CD4-positive, alpha-beta T cell treated with Interleukin-15 for 4 hours (primary cell): ENCODE measurements at places on chromosomes 12 and 14.

DNA sequence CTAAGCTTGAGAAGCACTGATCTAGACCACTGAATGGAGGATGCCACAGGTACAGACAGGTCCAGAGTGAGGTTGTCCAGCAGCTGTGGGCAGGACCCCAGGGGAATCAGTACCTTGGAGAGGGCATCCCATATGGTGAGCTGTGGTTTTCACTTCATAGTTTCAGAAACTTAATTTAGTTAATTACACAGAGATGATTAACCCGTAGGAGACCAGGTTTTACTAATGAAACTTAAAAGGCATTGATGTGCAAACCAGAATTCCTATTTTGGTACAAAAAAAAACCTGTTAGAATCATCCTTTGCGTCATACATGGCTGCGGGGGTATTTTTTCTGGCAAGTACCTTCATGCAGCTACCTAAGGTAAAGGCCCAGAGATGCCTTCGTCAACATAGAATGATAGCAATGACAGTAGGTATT, 159.3 kb downstream of the DACT1 start:
- DNase-seq, result no peak

GRCh38 chr14:54715239-54715638, 148.3 kb downstream of the SAMD4A start:
- DNase-seq, result no peak

DNA sequence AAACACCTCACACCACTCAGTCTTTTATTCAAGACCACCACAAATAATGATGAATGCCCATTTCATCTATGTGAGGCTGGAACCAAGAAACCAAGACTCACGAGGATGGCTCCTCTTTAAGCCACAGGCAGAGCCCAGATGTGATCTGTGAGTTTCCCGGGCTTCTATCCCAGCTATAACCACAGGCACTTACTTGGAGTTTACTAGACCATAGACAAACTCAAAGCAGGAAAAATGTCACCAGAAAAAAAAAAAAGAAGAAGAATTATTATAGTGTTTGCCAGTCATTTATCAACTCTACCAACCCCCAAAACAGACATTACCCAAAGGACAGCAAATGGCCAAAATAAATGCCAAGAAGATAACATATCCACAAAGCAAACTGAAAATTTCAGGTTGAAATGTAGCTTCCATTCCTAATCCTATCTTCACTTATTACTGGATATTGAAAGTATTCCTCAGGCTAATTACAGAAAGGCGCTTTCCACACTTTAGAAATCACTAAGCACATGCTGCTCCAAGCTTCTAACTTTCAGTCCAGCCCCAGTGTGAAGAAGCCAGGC, 44.7 kb downstream of the ZFYVE1 start:
- no peak for DNase-seq

DNA sequence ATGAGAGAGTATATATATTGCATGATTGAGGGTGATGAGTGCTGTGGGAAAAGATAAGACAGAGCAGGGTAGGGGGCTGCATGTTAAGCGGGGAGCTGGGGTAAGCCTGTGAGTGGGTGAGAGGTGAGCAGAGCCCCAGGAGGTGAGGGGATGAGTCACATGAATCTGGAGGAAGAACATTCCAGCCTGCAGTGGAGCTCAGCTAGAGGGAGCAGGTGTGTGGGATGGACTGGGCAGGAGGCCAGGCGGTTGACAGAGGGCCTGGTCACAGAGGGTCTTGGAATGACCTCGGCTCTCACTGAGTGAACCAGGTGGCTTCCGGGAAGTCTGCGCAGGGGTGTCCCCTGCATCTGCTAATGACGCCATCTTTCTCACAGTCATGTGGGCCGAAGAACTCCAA, 44.4 kb downstream of the GIT2 start:
- DNase-seq, result no peak

- DNase-seq, result no peak
Measured at GRCh38 chr14:95520346-95520745, 3.9 kb upstream of the SYNE3 start.

DNA sequence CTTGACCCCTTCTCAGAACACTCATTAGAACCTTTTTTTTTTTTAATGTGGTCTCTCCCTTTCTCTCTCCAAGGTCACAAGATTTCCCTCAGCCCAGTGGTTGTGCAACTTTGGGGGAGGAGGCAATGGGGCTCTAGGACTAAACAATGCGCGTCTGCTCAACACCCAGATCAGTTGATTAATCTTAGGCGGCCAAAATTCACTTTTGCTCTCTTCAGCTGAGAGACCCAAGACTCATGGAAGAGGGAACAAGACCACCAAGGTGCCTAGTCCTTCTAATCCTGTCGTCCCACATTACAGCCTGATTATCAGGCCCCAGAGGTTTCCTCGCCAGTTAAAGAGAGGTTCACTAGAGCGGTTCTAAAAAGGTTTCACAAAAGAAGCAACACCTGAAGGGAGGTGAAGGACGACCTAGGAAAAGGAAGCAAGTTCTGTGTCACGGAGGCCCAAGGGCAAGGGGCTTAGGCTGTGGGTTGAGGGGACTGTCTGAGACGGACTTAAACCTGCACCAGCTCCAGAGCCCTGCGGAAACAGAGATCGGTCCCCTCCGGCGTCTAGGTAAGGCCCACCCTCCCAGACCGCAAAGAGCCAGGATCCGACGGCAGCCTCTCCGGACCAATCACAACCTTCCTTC, 824 bp upstream of the TARBP2 start:
- DNase-seq, result no peak

DNA sequence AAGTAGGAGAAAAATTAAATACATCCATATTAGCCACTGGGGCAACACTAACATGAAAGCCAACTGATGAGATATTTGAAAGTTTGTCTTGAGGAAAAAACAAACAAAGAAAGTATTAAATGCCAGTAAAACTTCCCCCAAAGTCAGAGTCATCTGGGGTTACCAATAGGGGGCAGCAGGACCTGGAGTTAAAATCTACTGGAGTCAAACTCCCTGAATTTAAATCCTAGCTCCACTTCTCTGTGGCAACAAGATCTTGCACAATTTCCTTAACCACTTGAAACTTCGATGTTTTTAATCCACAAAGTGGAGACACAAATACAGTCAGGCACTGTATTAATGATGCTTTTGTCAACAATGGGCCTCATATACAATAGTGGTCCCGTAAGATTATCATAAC, 14.4 kb downstream of the PLEKHG7 start:
- DNase-seq, result no peak

GRCh38 chr14:65291531-65291930, 121.0 kb upstream of the FUT8 start:
- no peak for DNase-seq

GRCh38 chr12:16586350-16587109, 19.4 kb downstream of the LMO3 start:
- no peak for DNase-seq

- peak; percentile 11 for DNase-seq
Measured at GRCh38 chr12:24997970-24998582, 49.2 kb upstream of the BCAT1 start.

DNA sequence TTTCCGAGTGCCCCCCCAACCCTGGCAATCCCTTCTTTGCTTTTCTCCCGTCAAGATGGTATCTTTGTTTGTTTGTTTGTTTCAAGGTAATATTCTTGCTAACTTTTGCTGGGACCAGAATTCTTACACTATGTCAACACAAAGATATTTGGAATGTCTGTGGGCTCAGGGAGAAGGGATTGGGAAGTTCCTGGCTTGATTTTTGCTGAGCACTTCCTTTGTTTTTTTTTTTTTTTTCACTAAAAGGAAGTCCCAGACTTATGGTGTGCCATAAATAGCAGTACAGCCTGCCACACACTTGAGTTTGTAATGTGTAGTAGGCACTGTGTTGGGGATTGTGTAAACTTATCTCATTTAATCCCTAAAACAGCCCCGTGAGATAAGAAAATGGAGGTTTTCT, 11.2 kb upstream of the RNU6-7 start:
- DNase-seq, result no peak

DNA sequence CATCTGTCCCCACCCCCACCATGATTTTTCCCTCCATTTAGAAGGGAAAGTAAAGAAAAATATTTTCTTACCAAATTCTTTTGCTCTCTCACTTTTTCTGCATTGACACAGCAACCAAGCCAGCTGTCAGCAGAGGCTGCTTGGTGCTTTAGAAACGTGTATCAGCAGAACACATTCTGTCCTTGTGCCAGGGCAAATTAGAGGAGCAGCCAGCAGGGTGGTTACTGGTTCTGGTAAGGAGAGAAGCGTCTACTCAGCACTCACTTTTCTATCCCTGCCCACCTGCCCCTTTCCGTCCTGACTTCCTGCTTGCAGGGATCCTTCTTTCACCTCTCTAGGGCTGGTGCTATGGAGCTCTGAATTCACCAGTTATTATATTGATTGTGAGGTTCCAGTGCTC, 327.5 kb upstream of the PDE3A start:
- DNase-seq, result no peak

- no peak for DNase-seq
Measured at GRCh38 chr14:53365486-53366130, 212.5 kb upstream of the DDHD1 start.

- peak; percentile 52 for DNase-seq
Measured at GRCh38 chr12:51970904-51971646, 19.6 kb downstream of the ACVR1B start.

DNA sequence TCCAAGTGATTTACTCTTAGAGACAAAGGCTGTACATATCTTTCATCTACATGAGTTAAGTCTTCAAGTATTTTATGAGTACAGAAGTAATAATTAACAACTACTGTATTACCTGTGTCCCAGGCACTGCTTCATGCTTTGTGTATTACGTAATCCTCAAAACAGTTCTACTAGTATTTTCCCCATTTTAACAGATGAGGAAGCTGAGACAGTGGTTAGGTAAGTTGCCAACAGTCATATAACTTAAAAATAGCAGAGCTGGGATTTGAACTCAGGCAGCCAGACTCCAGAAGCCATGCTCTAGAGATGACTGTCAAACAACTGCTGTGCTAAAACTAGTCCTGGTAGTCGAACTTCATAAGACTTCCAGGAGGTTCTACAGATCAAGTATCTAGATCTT, 10.7 kb downstream of the TRMT5 start:
- DNase-seq, result no peak

DNA sequence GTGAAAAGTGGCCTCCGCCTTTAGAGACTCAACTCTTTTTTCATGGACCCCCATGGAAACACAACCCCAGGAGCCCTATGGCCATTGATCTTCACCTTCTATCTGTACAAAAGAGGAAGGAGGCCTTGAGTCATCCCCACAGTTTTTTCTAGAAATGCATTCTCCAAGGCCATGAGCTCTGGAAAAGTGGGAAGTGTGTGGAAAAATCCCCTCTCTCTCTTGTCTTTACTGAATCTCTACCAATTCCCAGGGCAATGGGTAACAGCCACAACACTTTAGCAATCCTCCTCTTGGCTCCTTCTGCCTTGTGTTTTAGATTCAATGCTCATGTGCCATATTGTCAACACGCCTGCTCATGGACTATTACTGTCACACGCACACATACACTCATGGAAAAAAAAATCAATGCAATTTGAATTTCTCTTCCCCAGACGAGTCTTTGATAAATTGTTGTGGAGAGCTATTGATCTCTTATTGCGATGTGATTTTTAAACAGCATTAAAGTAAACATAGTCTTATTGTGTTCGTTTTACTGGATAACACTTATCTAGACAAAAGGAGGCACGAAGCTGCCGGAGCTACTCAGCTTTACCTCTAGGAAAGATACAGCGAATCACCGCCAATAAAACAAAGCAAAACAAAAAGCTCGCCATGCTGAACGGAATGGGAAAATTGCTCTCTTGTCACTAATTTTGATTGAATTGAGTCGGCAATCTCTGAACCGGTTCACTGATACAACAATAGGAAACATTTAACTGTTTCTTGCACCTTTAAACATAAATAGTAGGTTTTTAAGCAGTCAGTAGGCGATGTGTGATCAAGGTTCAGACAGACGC, 260.3 kb downstream of the VRK1 start:
- DNase-seq, result no peak

- DNase-seq, result no peak
Measured at GRCh38 chr14:99571303-99571986, 32.6 kb downstream of the CCDC85C start.

GRCh38 chr12:2691345-2692071, 103.3 kb upstream of the FKBP4 start:
- peak; percentile 49 for DNase-seq

DNA sequence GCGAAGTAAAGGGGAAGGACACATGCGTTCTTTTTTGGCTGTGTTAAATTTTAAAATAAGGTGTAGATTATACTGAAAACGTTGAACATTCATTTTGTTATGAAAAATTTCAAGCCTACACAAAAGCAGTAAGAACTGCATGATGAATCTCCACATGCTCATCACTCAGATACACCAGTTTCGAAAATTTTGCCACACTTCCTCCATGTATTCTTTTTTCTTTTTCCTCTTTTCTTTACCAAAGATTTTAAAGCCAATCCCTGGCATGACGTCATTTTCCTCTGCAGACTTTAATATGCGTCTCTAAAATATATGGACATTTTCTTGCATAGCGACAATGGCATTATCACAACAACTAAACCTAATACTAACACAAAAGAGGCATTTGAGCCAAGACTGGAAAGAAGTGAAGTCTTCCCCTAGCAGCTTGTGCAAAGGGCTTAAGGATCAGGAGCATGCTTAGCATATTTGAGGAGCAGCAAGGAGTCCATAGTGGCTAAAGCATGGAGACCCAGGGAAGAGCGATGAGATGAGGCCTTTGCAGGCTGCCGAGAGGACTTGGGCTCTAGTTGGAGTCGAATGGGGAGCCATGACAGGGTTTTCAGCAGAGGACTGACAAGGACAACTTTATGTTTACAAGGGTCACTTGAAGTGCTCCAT, 111.9 kb downstream of the ERC1 start:
- no peak for DNase-seq

DNA sequence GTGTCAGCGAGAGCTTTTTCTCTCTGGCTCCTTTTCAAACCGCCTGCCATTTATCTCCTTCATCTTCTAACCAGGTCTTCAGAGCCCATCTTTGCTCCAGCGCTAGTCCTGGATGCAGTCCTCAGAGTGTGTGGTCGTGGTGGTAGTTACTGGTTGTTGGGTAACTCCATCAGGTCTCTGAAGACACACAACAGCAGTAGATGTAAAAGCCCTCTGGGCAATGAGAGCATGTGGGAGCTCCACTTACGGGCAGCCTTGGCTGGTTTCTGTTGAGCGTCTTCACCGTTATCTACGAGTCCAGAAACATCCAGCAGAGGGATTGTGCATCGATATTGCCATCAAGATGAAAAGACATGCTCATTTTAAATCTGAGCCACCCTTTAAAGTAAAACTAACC, 61.2 kb downstream of the FBXL14 start:
- DNase-seq, result peak; percentile 21

DNA sequence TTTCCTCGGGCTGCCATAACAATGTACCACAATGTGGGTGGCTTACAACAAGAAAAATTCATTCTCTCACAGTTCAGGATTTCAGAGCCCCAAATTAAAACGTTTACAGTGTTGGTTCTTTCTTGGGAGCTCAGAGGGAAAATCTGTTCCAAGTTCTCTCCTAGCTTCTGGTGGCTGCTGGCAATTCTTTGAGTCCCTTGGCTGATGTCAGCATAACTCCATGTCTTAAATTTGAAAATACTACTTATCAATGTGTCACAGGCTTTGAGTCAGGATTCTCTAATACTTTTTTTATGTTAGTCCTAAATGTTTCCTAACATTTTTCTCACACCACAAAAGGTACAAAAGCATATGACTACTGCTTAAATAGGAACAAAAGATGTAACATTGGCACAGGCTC, 198.4 kb upstream of the ATXN7L3B start:
- no peak for DNase-seq

- DNase-seq, result no peak
Measured at GRCh38 chr12:131589221-131589897, 121.5 kb upstream of the SFSWAP start.

GRCh38 chr12:96257550-96258103, 63.5 kb downstream of the ELK3 start:
- DNase-seq, result no peak

GRCh38 chr14:70018713-70019211, 139.5 kb downstream of the SMOC1 start:
- no peak for DNase-seq
